ENCODE measurements at places on chromosomes 12 and 14.

DNA sequence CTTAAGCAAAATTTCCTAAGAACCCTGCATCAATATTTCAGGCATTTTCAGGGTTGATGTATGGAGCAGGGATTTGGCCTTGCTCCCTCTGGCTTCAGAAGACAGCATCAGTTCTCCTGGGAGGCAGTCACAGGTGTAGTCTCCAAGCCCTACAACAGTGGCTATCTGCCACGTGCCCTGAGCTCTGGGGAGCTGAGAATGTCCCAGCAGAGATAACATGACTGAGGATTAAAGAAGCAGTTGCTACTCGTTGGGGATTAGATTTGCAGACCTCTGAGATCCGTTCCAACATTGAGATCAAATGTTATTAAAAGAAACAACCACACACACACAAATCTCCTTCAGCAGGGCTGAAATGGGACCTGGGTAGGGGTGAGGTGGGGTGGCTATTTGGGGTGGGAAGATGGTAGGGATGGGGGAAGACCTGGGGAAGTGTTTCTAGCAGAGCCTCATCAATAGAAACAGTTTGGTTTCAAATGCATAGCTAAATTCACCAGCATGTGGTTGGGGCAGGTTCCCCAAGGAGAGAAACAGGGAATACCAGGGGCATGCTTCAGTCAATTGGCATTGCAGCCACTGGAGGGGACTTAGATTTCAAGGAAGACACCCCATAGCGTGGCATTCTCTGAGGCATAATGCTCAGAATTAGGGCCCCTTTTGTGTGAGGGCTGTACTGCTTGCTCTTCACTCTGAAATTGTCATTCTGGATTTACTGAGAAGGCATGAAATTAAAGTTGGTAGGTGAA, 15.2 kb upstream of the FAM234B start:
- DNase-seq: no peak

GRCh38 chr12:114665411-114666260, 18.3 kb downstream of the TBX3 start:
- no peak for DNase-seq

DNA sequence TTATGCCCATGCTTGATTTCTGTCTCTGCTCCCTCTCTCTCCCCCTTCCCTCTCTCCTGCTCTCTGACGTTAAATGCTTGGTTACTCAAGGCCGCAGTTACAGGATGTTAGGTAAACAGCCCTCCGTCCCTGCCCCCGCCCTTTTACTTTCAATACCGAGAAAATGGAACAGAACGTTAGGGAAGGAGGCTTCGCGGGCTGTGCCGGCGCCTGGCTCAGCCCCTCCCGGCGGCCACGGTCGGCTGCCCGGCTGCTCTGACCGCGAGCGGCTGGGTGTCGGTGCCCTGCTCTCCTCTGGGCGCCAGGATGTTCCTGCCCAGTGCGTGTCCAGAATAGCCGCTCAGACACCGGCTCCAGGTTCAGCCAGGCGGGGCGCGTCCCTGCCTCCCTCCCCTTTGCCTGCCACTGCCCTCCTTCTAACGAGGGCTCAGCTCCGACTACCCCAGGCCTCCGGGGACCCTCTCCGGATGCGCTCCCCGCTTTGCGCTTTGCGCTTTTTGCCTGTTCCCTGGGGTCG, 166.1 kb downstream of the ADCK1 start:
- DNase-seq: no peak

DNA sequence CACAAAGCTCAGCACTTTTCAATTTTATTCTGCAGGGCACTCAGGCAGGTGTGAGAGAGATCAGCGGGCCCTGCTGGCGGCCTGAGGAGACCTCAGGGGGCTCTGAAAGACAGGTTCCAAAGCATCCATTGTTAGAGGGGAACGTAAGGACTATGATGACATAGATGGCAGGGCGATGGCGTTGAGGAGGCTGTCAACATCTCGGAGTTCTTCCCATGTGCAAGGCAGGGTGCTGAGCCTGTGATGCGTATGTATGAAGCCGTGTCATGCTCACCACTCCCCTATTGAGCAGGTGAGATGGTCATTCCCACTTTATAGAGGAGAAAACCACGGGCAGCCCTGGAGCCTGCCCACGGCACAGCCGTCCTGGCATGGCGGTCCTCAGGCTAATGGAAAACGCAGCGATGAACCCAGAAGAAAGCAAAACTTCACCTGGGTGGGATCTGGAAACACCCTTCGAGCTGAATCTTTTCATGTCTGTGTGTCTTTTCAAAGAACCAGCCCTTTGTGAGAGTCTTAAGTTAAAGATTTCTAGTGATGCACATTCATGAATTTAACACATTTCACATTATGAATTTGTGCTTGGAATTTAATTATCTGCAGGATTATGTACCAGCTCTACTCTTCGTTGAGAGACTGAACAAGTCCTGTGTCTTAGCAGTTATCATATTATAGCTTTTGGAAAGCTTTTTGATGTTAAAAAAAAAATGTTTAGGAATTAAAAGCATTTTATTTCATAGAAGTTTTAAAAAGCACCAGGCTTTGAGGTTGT, 64.7 kb downstream of the RIMBP2 start:
- no peak for DNase-seq

GRCh38 chr12:1171657-1172408, 180.8 kb downstream of the ERC1 start:
- no peak for DNase-seq

DNA sequence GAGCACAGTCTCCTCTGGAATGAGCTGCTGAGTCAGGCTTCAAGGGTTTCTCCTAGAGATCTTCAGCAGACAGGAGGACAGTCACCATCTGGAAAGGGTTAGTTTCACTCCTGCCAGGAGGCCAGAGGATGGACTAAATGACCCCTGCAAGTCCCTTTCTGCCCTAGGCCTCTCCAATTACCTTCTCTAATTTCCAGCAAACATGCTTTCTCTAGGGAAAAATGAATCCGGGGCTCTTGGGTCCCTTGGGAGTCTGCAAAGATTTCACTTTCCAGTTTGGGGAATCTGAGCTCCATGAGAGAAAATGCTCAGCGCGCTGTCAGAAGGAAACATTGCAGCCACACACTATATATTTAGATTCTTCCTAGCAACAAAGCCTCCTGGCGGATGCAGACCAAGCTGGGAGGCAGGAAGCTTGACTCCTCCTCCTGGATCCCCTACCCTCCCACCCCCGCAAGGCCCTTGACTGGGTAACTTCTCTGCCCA, 184.4 kb upstream of the CCND2 start:
- no peak for DNase-seq

DNA sequence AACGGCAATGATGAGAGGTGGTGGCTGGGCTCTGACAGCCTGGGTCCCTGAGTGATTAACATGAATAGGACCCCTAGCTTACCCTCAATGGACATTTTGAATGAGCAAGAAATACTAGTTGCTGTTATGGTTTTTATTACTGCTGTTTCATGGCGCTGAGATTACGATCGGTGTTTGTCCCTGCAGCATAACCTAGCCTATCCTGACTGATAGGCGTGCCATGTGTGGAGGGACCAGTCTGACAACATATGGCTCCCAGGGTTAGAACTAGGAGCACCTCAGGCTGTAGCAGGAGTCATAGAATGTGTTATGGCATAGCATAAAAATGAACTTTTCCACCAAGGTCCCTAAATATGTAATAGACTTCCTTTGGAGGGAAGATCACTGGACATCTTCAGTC, 137.5 kb upstream of the HIF1A start:
- no peak for DNase-seq

- DNase-seq: no peak
These were observed 45.4 kb upstream of the NPFF start for GRCh38 chr12:53552361-53553327.

DNA sequence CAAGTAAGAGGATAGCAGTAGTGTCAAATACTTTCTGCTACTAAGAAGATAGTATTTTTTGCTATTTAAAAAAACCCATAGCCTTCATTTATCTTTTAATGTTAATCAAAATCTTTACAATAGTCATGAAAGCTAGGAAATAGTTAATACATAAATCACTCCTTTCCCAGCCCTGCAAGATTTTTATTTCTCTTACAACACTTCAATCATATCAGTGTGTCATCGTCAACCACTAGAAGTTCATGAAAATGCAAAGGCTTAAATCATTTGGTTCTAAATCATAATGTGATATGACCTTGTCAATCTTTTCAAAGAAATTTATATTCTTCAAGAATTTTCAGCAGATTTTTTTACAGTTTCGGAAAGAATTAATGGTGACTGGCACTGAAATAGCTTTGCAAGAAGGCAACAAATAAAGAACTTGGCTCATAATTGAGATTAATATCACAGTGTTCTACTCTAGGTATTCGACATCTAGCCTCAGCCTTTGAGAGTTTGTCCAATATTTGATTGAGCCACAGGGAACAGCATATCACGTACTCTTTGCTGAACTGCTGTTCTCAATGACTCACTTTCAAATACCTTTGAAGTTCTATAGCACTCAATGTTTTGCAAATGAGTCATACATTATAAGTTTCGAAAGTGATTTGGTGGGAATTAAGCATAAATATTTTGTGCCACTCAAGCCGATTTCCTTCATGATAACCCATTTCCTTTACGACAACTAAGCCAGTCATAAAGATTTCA, 384.0 kb upstream of the FOXG1 start:
- DNase-seq: no peak

DNA sequence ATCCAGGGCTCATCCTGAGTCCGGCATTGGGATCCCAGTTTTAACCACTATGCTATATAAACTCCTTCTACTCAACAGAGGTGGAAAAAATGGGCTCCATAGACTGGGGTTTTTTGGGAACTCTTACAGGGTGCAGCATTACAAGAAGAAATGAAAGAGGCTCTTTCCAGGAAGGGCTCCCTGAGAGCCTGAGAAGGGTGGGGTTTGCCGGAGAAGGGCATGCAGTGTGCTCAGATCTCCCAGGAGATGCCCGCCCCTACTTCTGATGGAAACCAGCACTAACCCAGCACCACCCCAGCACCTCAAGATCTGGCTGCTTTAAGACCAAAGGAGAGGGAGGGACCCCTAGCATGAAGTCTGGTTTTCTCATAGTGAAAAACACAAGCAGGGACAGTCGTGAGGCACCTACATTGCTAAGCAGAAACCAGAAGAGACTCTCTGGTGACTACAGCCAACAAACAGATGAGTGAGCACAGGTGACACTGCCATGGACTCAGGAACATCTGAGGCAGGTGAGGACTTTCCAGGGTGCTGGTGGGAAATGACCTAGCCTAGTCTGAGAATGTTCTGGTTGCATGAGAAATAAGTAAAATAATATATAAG, 43.9 kb upstream of the HSP90B1 start:
- no peak for DNase-seq

GRCh38 chr14:72513965-72514659, 379.8 kb downstream of the DPF3 start:
- DNase-seq: no peak

DNA sequence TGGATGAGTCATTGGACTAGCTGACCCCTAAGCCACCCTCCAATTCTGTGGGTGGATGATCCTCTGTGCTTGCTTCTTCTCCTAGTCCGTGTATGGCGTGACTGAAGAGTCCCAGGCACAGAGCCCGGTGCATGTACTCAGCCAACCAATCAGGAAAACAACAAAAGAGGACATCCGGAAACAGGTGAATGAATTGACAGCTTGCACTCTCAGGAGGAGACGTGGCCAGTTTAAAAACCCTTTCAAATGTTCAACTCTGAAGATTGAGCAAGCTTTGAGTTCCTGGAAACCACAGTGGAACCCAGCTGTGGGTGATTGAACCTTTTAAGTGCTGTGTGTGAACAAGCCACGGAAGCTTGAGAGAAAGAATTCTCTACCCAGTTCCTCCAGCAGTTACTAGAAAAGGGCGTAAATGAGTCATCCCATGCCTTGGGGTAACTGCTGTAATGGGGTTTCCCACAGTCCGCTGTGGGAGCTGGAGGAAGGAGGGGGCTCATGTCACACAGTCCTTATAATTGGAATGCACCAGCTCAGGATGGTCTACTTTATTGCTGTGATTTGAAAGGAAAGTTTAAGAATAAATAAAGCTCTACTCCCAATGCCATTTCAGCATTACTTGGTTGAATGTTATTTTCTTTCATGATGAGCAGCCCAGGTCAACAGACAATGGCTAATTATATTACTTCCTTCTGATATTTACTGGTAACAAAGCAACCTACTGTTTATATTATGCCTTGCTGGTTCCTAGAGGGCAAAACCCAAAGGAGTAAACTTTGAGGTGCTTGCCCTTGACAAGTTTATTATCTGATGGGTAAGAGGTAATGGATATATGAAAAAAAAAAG, 417.0 kb downstream of the DPF3 start:
- peak; percentile 45 for DNase-seq

DNA sequence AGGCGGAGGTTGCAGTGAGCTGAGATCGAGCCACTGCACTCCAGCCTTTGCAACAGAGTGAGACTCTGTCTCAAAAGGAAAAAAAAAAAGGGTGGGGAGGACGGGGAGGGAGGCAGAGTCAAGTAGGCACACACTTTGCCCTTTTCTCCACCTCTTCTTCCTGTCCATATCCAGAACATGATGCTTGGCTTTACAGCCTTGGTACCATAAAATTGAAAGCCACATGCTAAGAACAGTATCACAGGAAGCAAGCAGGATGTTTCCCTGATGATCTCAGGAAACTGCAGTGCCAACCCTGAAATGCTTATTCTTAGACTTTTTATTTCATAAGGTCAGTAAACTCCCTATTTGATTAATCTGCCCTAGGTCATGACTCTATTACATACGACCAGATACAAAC, 32.5 kb upstream of the YAF2 start:
- no peak for DNase-seq

- no peak for DNase-seq
These were observed 119.3 kb downstream of the LMNTD1 start for GRCh38 chr12:25433581-25434325.

DNA sequence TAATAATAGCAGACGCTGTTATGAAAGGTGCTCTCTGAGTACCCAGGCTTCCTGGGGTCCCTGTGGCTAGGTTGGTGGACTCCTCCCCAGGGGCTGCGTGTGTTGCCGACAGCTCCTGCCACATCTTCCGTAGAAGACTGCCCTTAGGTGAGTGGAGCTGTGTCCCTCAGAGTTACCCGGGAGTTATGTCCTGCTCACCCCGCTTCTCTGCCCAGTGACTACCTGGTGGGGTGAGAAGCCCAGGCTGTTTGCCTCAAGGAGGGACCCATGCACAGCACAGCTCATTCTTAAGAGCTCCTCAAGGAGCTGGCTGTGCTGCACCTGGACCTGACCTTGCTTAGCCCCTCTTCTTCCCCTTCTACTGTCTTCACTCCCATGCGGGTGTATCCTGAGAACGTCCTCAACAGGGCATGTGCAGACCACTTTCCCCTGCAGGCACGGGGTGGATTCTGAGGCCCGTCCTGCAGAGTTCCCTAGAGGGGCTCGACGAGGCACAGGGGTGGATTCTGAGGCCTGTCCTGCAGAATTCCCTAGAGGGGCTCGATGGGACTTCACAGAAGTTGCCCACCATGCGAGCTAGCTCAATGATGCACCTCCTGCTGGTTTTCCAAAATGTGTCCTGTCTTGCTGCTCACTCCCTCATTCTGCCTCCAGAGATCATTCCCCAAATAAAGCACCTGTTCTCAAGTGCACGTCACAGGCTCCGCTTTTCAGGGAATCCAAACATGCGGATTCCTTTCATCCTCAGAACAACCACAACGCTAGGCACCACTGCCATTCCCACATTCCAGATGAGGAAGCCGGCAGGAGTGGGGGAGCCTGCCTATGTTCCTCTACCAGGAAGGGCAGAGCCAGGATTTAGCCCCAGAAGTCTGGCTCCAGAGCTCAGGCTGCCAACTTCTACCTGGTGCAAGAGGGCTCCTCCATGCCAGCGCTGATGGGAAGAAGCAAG, 231.9 kb downstream of the GLT1D1 start:
- DNase-seq: no peak

GRCh38 chr12:108854451-108855283, 2.7 kb downstream of the SSH1 start:
- DNase-seq: no peak

- DNase-seq: no peak
These were observed 41.1 kb upstream of the PCED1B start for GRCh38 chr12:47038270-47038748.

- no peak for DNase-seq
These were observed 247.4 kb downstream of the NRXN3 start for GRCh38 chr14:78417532-78417931.
